ENCODE measurements at places on chromosomes 3 and 15.

DNA sequence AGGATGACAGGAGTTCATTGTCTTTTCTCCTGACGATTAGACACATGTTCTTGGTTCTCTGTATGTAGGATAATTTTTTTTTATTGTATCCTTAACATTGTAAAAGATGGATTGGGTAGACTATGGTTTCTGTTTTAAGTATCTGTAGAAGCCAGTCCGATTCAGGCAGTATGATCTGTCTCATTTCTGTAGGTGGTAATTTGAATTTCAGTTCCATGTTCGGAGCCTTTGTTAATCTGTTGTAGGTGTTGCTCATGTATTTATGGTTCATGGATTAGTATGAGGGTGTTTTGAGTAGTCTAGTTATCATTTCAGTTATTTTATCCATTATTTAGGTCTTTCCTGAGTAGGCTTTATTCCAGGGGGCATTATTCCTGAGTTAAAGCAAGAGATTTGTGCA is 32.4 kb upstream of the MME start:
- DNase-seq, result no peak

GRCh38 chr3:121957674-121958415 is 63.6 kb downstream of the SLC15A2 start:
- no peak for DNase-seq

- DNase-seq, result peak; percentile 13
Observed at GRCh38 chr3:37741644-37742043, 120.0 kb upstream of the CTDSPL start.

DNA sequence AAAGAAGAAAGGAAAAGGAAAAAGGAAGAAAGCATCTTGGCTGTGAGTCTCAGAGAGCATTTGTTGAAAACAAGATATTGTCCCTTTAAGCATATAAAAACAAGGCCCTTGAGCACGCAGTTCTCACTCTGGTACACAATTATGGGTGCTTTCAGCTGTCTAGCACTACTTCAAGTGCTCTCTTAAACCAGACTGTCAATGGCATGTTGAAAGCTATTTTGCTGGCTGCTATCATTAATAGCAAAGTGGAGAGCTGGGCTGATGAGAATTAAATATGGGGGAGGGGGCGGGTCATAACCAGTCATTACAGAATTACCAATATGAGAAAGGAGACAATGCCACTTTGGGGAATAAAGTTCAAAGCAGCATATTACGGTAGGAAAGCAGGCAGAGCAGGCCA is 9.3 kb downstream of the TLE3 start:
- no peak for DNase-seq

- no peak for DNase-seq
Observed at GRCh38 chr15:86744198-86744780, 664.6 kb downstream of the AGBL1 start.

GRCh38 chr3:29642393-29643033 is 361.6 kb downstream of the RBMS3 start:
- no peak for DNase-seq

- DNase-seq, result no peak
Observed at GRCh38 chr15:48466820-48467219, 135.6 kb downstream of the DUT start.

DNA sequence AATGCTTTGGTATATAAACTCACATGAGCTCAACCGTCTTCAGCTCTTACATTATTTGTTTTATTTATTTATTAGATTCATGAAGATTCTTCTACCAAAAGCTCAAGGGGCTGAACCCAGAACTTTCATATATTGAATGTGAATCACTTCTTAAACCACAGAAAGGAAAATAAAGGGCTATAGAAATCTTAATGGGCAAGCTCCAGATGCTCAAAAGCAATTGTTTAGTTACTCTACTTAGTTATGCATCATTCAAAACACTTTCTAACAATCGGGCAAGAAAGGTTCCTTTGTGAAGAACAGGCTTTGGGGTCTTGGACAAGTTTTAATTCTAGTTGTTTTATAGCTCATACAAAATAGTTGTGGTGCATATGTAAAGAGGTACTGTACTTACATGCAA is 380.2 kb downstream of the TIGIT start:
- no peak for DNase-seq

- no peak for DNase-seq
Observed at GRCh38 chr3:14592390-14592789, 52.2 kb upstream of the GRIP2 start.

DNA sequence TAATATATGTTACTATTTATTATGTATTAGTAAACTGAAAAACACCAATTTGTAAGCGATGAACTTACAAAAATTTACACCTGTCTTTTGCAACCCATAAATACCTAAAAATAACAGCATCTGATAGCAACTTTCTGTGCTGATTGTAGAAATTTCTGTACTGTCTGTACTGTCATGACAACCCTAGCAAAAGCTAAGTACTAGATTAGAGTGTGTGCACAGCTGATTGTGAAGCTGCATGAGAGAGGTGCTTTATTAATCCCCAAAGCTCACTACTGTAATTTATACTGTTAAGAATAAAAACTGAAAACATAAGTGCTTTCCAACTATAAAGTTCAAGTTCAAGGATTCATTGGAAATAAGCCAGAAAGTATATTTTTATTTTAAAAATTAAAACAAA is 815 bp downstream of the BCL2A1 start:
- no peak for DNase-seq

DNA sequence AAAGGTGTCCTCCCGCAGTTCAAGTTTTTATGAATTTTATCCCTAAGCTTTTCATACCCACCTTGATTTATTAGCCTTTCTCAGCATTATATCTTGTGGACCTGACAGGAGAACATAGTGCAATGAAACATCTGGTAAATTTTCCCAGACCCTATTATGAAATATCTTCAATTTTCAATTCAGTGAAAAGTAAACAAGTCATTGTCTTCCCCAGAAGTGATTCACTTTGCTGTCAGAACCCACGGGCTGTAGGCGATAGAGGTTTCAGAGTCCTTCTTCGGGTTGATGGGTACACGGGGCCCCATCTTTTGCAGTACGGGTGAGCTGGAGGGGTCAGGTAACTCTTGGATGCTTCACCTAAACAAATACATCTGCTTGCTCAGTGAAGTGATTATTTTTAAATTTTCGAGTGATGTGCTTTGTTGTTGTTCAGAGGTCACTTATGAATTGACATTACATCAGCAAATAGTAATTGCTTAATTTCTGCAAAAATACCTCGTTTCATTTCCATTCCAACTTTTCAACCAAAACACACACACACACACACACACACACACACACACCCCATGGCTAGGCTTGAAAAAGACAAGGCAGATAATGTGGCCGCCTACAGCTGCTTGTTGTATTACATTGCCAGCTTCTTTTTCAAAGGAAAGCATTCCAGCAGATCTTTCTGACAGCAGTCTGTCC is 102.9 kb downstream of the SEMA6D start:
- no peak for DNase-seq

DNA sequence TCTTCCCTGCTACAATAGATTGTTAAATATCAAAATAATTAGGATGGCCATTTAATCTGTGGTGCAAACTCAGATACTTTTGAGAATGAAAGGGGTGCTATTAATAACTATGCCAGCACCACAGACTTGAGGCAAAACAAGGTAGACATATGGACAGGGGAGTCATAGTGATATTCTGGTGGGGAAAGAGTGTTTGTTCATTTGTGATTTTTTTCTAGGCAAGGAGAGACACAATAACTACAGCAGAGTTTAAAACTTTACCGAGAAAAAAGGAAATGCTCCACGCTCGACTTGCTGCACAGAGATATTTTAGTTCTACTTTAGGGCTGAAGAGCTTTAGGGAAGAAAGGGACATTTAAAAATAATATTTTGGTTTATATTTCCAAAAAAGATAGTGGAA is 611.2 kb upstream of the GRM7 start:
- no peak for DNase-seq

DNA sequence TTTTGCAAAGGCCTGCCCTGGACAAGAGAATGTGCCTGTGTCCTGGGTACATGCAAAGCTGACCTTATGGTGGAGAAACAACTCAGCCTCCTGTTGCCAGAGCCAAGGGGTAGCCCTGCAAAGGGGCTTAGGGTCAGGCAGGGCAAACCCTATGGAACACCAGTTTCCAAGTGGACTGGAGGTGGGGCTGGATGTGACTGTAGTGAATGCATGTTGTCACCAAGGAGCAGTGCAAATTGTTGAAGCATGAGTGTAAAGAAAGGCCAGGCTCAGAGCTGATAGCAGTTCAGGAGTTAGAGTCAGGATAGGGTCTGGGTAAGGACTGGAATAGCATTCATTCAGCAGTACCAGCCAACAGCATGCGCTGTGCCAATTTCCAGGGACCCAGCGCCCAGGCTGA is 82.9 kb upstream of the PXYLP1 start:
- no peak for DNase-seq

DNA sequence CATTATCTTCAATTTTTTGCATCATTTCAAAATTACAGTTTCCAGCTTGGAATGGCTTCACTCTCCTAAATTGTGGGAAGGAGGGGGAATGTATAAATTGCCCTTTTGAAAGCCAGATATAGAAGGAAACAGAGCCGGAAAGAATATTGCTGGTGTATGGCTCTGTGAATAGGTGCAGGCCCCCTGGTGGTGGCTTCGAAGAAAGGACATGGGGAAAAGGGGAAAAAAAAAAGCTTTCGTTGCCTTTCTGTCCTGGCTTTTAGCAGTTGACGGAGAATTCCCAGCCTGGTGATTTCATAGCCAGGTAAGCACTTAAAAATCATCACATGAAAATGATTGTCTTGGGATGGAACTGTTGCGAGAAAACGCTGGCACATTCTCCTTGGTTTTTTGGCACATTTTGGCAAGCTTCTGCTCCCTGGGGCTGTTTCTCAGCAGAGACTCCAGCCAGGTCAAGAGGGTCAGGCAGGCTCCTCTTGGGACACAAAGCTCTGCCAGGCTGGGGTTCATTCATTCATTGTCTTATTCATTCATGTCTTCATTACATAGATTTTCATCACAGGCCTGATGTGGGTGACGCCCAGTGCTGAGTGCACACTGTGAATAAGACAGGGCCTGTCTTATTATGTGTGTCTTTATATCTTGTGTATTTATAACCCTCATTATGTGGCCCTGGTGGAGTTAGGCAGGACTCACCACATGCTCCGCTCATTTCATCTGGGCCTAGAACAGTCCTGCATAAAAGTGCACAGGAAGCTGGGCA is 300.0 kb upstream of the TPM1 start:
- DNase-seq, result peak; percentile 78

DNA sequence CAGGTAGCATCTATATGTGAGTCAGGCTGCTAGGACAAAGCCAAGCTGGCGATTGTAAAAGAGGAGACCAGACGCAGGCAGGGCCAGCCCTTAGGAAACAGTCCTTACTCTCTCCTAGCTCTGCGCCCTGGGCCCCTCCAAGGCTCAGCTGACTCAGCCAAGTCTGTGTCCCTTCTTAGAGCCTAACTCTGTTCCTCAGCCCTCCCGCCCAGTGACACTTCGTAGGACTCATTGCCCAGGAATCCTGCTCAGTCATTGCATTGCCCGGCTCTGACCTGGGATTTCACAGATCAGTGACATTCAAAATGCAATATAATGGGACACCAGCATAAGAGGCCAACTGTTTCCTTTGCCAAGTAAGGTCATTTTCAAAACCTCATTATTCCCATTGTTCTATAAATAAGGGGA is 244.2 kb downstream of the TLE3 start:
- DNase-seq, result no peak

GRCh38 chr3:14297784-14298236 is 104.6 kb upstream of the SLC6A6 start:
- no peak for DNase-seq

DNA sequence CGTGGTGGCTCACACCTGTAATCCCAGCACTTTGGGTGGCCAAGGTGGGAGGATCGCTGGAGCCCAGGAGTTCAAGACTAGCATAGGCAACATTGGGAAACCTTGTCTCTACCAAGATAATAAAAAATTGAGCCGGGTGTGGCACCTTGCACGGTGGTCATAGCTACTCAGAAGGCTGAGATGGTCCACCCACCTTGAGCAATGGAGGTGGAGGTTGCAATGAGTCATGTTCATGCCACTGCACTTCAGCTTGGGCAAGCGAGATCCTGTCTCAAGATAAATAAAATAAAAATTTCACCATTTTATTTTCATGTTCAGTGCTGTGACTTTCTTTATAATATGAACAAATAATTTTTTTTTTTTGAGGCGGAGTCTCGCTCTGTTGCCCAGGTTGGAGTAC is 12.5 kb downstream of the MAPK6 start:
- peak; percentile 65 for DNase-seq

DNA sequence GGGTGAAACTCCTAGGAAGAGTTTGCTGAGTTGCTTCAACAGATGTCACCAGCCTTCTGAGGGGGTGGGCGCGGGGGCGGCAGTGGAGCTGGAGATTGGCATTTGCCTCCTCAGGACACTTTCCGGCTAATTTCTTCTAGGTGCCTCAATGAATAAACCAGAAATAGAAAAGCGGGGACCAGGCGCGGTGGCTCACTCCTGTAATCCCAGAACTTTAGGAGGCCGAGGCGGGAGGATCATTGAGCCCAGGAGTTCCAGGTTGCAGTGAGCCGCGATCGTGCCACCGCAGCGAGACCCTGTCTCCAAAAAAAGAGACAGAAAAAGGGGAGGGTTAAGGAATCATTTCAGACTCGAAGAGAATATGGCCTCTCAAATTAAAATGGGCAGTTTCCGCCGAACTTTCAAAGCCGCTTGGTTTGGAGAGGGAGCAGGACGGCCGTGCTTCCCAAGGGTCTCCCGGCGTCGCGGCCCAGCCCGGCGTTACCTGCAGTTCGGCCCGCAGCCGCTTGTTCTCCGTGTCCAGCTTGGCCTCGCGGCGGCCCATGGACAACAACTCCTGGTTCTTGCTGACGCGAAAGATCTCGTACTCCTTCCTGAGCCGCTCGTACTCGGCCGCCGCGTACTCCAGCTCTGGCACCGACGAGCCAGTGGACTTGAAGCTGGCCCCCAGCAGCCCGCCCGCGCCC is 587 bp downstream of the NPHP3 start:
- peak; percentile 83 for DNase-seq

- no peak for DNase-seq
Observed at GRCh38 chr15:31487811-31488436, 161.3 kb downstream of the KLF13 start.

GRCh38 chr15:41928637-41929620 is 35.1 kb upstream of the SPTBN5 start:
- no peak for DNase-seq

DNA sequence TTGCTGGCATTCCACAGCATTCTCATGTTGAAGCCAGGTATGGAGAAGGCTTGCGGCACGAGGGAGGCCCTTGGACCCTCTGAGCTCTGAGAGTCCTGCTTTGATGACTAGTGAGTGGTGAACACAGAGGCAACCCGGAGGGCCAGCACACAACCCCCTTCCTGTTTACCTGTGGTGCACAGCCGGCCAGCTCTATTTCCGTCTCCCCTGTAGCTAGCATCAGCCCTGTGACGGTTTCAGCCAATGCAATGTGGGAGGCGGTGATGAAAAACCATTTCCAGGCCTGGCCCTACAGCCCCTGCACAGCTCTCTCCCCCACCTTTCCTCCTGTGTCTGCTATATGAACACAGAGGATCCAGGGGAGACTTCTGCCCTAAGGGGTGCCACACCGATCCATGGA is 76.8 kb upstream of the KLHL25 start:
- DNase-seq, result no peak

- no peak for DNase-seq
Observed at GRCh38 chr3:162601101-162601670, 1104.6 kb downstream of the OTOL1 start.
